ENCODE measurements at places on chromosomes 7 and 10.

- DNase-seq: no peak
Observed at GRCh38 chr10:76281659-76282058, 850.2 kb downstream of the LRMDA start.

DNA sequence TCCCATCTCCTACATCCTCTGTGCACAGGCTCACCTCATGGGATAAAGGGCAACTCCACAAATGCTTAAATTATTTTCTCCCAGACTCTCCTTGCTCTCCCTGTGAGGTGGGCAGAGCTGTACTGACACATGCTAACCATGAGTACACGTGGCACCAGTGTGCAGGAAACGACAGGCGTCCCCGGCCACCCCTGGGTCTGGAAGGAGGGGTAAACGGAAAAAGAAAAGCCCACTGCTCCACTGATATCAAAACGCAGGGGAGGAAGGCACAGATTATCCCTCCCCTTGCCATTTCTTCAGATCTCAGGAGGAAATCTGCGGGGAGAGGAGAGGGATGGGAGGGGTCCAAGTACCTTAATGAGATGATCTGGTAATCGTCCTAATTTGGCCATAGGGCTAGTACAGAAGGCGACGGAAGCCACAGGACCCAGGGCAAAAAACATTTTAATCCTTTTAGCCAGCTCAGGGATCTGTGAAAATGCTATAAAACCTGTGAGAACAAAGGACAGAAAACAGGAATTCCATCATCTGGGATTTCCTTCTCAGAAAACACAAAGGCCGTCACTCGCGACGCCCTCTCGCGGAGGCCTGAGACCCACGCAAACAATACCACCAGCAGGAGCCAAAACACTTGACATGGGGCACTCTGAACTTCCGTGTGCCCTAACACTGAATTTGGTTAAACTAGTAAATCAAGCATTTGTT, 17.8 kb upstream of the CH25H start:
- DNase-seq: no peak

- DNase-seq: no peak
Observed at GRCh38 chr7:88759230-88760135, at the start of gene ZNF804B. ZNF804B (plus strand) TSS chr7:88759700; CDS start chr7:88759977, 277 bp downstream.

DNA sequence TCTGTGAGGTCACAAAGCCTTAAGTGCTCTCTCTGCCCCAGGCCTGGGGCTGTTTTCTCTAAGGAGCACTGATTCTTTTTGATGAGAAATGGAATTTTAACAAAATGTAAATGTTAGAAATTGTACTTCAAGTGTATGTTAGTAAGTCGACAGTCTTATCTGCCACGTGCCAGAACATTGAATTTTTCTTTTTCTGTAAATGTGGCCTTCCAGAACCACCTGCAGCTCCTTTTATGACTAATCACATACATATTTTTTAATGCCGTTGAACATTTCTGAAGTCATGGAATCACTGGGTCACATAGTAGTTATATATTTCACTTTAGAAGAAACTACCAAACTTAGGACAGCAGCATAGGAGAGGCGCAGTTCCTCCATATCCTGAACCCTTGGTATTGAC, 38.0 kb downstream of the UBE3C start:
- DNase-seq: no peak

Data from stimulated activated CD4-positive, alpha-beta T cell treated with anti-CD3 and anti-CD28 coated beads, Interleukin-1b, Interleukin-23, amount 100 ng/mL, for 24 hours (primary cell).